NCI-H524 treated with DMSO at 0.1 percent for 48 hours (cell line): ENCODE measurements at places on chromosomes 7 and 10.

DNA sequence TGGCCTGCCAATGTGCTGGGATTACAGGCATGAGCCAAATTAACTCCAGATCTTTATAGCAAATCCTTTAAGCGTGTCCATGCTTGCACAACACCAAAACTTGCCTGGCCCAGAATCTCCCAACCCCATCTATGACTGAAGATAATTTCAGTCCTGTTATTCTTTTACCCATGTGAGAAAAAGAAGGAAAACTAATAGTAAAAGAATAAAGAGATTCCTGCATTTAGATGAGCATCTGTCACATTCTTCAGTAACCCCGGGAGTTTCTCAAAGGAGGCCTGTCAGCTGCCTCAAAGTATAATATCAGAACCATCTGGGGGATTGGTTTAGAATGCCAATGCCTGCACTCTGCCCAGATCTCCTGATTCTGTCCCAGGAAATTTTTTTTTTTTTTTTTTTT, 158.1 kb upstream of the KMT2E start:
- DNase-seq, result no peak

DNA sequence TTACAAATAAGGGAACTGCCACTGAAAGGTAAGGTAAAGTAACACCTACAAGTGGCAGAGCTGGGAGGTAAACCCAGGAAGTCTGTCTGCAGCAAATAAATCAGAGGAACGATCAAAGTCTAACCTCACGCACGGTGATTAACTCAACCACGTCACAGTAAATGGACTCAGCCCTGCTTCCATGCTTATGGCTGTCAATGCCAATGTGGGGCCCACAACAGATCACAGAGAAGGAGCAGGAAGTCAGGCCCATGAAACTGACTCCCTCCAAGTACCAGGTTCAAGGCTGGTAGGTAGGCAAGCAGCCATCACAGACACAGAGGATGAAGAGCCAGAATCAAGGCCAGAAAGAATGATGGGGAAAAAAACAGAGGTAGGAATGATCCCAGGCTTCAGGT, 38.0 kb upstream of the ACSL5 start:
- no peak for DNase-seq

DNA sequence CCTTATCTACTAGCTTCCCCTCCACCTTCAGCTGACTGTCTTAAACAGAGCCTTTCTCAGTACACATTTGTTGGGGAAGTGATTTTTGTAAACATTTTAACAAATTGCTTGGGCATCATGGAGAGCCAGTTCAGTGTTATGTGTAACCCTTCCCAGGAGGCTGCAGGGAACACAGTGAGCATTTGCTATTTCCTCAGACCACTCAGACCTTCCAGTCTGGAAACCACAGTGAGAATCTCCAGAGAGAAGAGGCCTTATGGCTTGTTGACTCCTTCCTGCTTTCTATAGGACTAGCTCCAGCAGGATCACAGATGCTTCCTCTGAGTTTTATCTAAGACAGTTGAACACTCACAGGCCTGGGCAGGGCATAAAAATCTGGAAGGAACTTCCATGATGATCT, 409.8 kb upstream of the NPVF start:
- no peak for DNase-seq

- peak; percentile 24 for DNase-seq
Measured at GRCh38 chr7:107879400-107880035, 11.5 kb upstream of the DLD start.

DNA sequence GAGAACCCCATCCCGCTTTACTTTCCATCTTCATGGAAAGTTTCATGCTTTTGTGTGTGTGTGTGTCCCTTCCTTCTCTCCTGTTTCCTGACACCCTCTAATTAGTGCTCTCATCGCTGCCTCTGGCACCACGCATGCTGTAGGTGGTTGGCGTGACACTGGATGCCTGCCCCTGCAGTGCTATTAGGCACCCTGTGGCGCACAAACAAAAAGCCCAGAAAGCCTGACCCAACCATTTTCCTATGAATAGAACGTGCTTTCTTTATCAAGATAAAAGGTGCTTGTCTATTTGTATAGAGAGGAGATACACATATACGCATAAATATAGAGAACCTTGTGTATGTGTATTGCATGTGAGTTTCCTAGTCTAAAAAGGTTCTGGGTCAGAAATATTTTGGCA, 120.8 kb upstream of the CDCA7L start:
- no peak for DNase-seq

- DNase-seq, result no peak
Measured at GRCh38 chr10:103278862-103279298, 1.9 kb downstream of the INA start.

GRCh38 chr10:112605063-112605462, 158.0 kb downstream of the VTI1A start:
- DNase-seq, result no peak

DNA sequence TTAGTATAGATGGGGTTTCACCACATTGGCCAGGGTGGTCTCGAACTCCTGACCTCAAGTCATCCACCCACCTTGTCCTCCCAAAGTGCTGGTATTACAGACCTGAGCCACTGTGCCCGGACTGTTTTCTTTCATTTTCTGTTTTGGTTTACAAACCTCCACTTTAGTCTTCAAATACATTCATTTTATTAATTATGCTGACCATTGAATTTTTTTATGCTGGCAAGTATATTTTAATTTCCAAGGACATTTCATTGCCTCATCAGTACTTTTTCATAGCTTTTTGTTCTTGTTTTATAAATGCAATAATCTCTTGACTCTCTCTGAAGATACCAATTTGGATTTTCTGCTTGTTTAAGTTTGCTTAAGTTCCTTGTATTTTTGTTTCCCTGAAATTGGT, 170.5 kb downstream of the CACNB2 start:
- no peak for DNase-seq

GRCh38 chr7:50379082-50379481, 71.1 kb downstream of the FIGNL1 start:
- DNase-seq, result no peak

- no peak for DNase-seq
Measured at GRCh38 chr7:22105550-22105949, 159.9 kb upstream of the CDCA7L start.

- DNase-seq, result no peak
Measured at GRCh38 chr10:112677689-112678088, 230.7 kb downstream of the VTI1A start.

- DNase-seq, result no peak
Measured at GRCh38 chr7:460374-461116, 59.1 kb downstream of the PDGFA start.

DNA sequence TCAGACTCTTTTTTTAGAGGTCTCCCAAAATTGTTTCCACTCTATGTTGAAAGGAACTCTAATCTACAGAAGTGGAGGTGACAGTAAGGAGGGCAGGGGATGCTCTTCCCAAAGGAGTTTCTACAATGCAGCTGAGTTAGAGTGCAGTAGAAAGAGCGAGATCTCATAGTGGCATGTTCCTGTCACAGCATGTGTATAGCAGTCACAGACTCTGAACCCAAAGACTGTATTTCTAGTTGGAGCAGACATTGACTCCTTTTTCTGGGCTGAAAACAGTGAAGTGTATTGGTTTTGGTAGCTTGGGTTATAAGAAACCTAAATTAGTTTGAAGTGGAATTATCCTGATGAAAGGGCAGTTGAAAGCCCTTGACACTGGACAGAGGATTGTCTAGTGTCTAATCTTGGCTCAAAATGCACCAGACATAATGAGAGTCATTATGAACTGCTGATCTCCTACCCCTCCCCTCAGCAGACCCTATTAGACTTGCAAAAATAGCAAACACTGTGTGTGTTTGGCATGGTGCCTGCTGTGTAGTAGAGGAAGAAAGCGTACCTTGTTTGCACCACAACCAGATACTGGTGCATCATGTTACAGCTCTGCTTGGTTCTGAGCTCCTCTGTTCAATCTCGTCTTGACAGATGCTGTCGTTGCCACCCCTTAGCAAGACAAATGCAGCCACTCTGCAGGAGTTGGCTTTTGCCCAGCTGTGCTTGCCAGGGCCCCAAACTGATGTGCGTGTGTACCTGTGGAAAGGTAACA, 336.0 kb downstream of the AUTS2 start:
- peak; percentile 90 for DNase-seq

DNA sequence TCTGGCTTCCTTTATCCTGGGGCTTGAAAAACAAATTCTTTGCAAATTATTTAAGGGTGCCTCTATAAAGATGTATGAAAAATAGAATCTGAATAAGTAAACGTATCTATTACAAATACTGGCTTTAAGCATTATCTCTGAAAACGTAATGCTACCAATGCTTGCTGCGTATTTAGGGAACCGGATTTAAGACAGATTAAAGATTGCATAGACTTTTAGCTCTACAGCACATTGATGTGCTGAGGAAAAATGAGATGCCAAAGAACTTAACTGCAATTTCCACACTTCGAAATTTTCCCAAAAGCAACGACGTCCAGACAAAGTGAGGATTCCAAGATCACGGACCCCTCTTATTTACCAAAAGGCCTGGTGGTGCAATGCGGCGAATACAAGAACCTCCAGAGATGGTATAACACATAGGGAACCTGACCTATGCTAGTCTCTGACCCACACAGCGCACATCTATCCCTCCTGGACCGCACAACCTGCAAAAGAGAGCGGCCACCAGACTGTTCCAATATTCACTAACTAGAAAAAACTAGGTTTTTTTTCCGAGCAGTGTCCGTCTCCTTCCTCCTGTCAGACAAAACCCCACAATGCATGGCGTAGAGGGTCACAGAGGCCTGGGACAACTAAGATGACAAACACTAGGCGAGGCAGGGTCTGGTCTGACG, 34.3 kb upstream of the PHF14 start:
- no peak for DNase-seq

GRCh38 chr7:109984729-109985128, 1106.2 kb upstream of the LRRN3 start:
- DNase-seq, result no peak

DNA sequence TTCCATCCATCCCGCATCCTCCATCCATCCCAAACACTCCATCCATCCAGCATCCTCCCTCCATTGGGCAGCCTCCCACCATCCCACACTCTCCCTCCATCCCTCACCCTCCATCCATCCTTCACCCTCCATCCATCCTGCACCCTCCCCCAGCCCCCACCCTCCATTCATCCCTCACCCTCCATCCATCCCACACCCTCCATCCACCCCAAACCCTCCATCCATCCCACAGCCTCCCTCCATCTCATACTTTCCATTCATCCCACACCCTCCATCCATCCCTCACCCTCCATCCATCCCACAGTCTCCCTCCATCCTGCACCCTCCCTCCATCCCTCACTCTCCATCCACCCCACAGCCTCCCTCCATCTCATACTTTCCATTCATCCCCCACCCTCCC, 60.4 kb downstream of the FOXI2 start:
- DNase-seq, result no peak

- no peak for DNase-seq
Measured at GRCh38 chr10:43971981-43972380, 323.3 kb upstream of the ZNF32 start.

GRCh38 chr7:5699467-5700384, 81.7 kb downstream of the RNF216 start:
- no peak for DNase-seq

- DNase-seq, result no peak
Measured at GRCh38 chr10:4073912-4074311, 288.9 kb upstream of the KLF6 start.

- no peak for DNase-seq
Measured at GRCh38 chr7:108409146-108409545, 47.1 kb downstream of the NRCAM start.

- DNase-seq, result no peak
Measured at GRCh38 chr10:60353519-60354258, 36.0 kb downstream of the ANK3 start.

DNA sequence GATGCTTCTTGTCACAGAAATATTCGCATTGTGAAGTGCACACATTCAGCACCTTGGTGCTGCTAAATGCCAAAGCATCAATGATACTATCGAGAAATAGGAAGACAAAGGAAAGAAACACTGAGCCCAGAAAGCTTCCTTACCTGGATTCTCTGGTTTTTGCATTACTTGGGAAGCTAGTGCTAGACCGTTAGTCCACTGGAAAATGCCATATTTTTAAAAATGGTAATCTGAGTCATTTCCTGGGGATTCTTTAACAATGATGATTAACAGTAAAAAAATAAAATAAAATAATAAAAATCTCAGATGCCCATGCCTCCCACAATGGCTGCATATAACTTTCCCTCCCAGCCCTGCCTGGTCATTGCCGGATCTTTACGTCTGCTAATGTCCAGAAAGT, 420.1 kb upstream of the MGMT start:
- no peak for DNase-seq

- no peak for DNase-seq
Measured at GRCh38 chr7:30434140-30434799, 44.3 kb downstream of the NOD1 start.

GRCh38 chr7:9945131-9945530, 1028.5 kb upstream of the PHF14 start:
- no peak for DNase-seq

- DNase-seq, result no peak
Measured at GRCh38 chr7:128206017-128206746, 34.9 kb upstream of the LEP start.

DNA sequence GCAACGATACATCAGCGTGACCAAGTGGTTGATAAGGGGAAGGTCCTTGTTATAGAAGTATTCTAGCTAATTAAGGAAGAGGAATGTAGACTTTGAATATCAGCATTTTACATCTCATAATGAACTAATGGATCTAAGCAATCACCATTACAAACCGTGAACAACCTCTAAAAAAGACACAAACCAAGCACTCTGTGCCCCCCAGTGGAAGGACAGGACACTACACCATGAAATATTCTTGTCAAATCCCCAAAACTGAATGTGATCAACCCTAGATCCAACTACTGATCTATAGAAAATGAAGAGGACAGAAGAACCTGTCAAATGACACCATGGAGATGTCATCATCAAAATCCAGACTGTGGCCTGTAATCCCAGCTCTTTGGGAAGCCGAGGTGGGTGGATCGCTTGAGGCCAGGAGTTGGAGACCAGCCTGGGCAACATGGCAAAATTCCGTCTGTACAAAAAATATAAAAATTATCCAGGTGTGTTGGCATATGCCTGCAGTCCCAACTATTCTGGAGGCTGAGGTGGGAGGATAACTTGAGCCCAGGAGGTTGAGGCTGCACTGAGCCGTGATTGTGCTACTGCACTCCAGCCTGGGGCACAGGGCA, 111.3 kb upstream of the CARD11 start:
- DNase-seq, result no peak

- no peak for DNase-seq
Measured at GRCh38 chr7:74356589-74357315, 67.5 kb downstream of the CLIP2 start.

DNA sequence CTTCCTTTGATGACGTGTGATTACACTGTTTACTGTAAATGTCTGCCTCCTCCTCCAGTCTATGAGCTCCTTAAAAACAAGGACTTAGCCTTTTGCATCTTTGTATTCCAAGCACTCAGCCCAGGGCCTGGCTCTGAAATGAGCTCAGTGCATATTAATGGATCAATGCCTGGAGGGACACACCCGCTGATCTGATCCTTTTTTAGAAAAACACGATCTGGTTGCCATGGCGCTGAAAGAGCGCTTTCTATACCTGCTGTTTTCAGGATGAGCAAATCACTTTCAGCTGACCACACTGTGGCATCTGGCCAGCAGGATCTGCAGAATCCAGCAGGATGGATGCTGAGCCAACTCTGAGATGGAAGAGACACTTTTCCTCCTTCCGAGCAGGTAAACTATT, 37.8 kb upstream of the GARS1 start:
- DNase-seq, result no peak

- DNase-seq, result no peak
Measured at GRCh38 chr7:88057655-88058054, 123.6 kb downstream of the ADAM22 start.
